ENCODE measurements at places on chromosomes 1 and 21. TPM values are rescaled to one million over a fixed set of nuclear protein-coding genes. Genes with fewer than 3 reads are reported as not detected.

GRCh38 chr1:22784317-22784716 is 73.7 kb downstream of the EPHB2 start:
- H3K4me3 ChIP-seq = no peak overlapping the region
- H3K4me1 ChIP-seq = no peaks in the 10 kb centered on the region
- H3K27ac ChIP-seq = no peak overlapping the region
- H3K36me3 ChIP-seq = no peaks in the 10 kb centered on the region
- no peak for DNase-seq
- no peaks in the 10 kb centered on the region for H3K27me3 ChIP-seq

Gene GJB3
- not detected for total RNA-seq

Gene LRRN2
- total RNA-seq = not detected

Gene IFNLR1
- total RNA-seq = 6.5 TPM

DNA sequence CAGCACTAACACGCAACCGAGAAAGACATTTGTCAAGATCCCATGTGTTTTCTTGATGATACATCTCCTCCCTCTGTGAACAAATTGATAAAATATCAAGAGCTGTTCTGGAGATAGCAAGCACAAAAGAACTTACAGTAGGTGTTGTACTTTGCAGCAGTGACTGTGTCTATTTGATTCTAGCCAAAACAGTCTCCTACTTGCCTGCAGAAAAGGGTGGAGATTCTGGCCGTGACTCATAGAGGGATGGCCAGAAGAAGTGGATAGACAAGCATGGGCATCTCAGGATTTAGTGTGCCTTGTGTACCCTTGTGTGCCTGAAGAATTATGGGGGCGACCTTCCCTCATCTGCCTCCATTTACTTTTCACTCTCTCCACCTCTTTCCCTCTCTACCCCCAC is 458.4 kb upstream of the LRRC7 start:
- H3K27me3 ChIP-seq = no peaks in the 10 kb centered on the region
- H3K27ac ChIP-seq = no peak overlapping the region
- H3K4me1 ChIP-seq = no peaks in the 10 kb centered on the region
- no peak overlapping the region for H3K4me3 ChIP-seq
- no peaks in the 10 kb centered on the region for H3K36me3 ChIP-seq
- DNase-seq = no peak

DNA sequence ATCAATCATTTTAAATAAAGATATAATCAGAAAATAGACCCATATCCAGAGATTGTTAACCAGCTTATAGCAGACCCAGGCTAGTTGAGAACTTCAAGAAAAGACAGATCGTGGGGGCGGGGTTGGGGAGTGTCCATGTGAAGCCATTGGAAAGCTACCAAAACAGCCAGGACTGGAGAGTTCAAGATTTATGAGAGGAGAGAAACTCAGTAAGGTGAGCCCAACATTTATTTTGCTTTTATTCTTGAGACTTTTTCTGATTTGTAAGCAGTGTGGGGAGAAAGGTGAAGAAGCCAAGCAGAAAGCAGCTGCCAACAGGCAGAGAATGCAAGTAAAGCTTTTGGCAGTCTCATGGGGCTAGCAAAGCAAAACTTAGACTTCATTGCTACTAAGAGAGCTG is 179.9 kb downstream of the VPS13D start:
- no peak overlapping the region for H3K4me3 ChIP-seq
- no peak for DNase-seq
- H3K27me3 ChIP-seq = no peaks in the 10 kb centered on the region
- H3K36me3 ChIP-seq = peaks cover 64% of the 10 kb centered on the region
- no peak overlapping the region for H3K27ac ChIP-seq

Gene MATN1
- total RNA-seq = 0.44 TPM

DNA sequence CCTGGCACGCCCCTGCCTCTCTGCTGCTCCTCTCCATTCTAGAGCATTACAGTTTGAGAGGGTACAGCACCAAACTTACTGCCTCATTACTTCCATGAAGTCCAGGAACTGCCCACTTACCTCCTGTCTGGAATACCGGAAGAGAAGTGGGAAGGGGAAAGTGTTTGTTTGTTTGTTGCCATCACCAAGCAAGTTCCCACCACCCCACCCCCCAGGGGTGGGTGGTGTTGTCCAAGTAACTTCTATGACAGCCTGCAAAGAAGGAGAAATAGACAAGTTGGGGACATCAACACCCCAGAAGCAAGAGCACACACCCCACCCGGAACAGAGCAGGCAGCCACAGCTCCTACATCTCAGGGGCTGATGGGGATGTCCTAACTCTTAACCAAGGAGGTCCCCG is 18.0 kb downstream of the OPTC start:
- no peaks in the 10 kb centered on the region for H3K36me3 ChIP-seq
- no peak overlapping the region for H3K4me3 ChIP-seq
- H3K27ac ChIP-seq = no peak overlapping the region
- DNase-seq = no peak
- H3K27me3 ChIP-seq = no peaks in the 10 kb centered on the region
- H3K4me1 ChIP-seq = peaks cover 24% of the 10 kb centered on the region

Gene KIF21B
- total RNA-seq = 50.4 TPM

- no peak overlapping the region for H3K4me3 ChIP-seq
- no peak overlapping the region for H3K27ac ChIP-seq
- H3K36me3 ChIP-seq = no peaks in the 10 kb centered on the region
- no peaks in the 10 kb centered on the region for H3K4me1 ChIP-seq
- peaks cover 9% of the 10 kb centered on the region for H3K27me3 ChIP-seq
These were observed 19.4 kb upstream of the USP1 start for GRCh38 chr1:62417351-62417999.

GRCh38 chr1:99814373-99814900 is 35.7 kb upstream of the AGL start:
- H3K4me1 ChIP-seq = peaks cover 5% of the 10 kb centered on the region
- H3K36me3 ChIP-seq = no peaks in the 10 kb centered on the region
- no peak overlapping the region for H3K4me3 ChIP-seq
- no peak for DNase-seq
- H3K27me3 ChIP-seq = peaks cover 14% of the 10 kb centered on the region
- no peak overlapping the region for H3K27ac ChIP-seq

Gene LAMC2
- total RNA-seq = not detected

DNA sequence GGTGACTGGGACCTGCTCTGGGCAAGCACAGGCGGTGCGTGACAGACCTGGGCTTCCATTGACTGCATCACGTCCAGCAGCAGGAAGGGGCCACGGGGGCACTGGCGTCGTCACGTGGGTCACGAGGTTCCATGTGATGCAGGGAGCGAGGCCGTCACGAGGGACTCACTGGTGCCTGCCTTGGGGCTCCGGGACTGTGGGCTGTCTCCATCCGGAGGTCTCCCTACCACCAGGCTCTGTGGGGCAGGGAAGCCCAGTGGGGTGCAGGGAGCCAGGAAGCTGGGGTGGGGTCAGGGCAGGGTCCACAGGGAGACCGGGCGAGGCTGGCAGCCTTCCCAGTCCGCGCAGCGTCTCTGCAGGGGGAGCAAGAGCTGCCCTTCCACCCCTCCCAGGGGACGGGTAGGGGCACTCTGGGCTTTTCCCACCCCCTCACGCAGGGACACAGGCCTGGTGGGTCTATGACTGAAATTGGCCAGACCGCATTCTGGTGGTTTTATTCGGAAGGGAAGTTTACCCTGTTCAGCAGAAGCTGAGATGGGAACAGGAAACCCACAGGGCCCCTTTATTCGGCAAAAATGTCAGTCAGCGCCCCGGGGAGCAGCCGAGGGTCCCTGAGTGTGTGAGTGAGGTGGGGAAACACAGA is 416 bp upstream of the TNFRSF14 start:
- peak; percentile 76 for DNase-seq
- H3K27ac ChIP-seq = peak overlapping the region; percentile 93
- peaks cover 43% of the 10 kb centered on the region for H3K36me3 ChIP-seq
- peaks cover 16% of the 10 kb centered on the region for H3K4me1 ChIP-seq
- peak overlapping the region; percentile 97 for H3K4me3 ChIP-seq

Gene POU3F1
- total RNA-seq = 0.48 TPM

Gene FCGR2B
- not detected for total RNA-seq

DNA sequence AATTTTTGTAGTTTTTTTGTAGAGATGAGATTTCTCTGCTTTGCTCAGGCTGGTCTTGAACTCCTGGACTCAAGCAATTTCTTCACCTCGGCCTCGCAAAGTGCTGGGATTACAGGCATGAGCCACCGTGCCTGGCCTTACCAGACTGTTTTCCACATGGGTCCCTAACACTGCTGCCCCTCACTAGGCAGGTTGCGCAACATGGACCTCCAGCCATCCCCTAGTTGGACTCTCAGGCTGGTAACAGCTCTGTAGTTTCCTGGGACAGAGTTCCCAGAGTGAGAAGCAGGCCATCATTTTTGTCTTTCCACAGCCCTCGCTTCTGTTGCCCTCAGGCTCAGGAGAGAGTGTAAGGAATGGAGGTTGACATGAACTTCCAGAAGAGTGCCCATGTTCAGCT is 156.1 kb downstream of the CTH start:
- H3K27ac ChIP-seq = no peak overlapping the region
- no peaks in the 10 kb centered on the region for H3K36me3 ChIP-seq
- peaks cover 2% of the 10 kb centered on the region for H3K27me3 ChIP-seq
- no peaks in the 10 kb centered on the region for H3K4me1 ChIP-seq
- no peak overlapping the region for H3K4me3 ChIP-seq
